ENCODE measurements at places on chromosomes 7 and 10.
A peak's percentile ranks its signal among the peaks of the same experiment; 100 is the strongest.

GRCh38 chr10:6002809-6003510 is 25.6 kb upstream of the IL15RA start:
- no peak for DNase-seq

- no peak for DNase-seq
Measured at GRCh38 chr7:55309040-55309991, 55.8 kb upstream of the LANCL2 start.

DNA sequence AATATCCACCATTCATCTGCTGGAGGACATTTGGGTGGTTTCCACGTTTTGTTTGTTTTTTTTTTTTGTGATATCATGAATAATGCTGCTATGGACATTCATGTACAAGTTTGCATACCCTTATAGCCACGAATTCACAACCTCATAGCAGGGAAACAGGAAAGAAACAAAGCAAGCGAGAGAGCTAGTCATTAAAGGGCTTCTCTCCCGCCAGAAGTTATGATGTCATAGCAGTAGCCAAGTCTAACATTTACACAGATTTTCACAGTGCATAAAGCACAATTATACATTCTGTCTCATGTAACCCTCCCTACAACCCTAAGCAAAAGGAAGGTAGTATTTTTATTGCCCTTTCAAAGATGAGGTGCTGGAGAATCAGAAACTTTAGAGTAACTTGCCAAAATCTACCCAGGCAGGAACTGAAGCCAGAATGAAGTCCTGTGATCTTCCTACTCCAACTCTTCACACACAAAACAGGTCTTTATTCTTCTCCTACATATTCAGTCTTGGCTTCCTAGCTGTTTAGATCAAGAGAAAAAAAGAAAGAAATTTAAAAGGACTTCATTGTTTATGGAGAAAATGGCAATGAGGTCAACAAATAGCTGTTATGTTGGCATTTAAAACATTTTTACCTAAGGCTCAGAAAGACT is 33.9 kb upstream of the GPAM start:
- DNase-seq, result no peak

DNA sequence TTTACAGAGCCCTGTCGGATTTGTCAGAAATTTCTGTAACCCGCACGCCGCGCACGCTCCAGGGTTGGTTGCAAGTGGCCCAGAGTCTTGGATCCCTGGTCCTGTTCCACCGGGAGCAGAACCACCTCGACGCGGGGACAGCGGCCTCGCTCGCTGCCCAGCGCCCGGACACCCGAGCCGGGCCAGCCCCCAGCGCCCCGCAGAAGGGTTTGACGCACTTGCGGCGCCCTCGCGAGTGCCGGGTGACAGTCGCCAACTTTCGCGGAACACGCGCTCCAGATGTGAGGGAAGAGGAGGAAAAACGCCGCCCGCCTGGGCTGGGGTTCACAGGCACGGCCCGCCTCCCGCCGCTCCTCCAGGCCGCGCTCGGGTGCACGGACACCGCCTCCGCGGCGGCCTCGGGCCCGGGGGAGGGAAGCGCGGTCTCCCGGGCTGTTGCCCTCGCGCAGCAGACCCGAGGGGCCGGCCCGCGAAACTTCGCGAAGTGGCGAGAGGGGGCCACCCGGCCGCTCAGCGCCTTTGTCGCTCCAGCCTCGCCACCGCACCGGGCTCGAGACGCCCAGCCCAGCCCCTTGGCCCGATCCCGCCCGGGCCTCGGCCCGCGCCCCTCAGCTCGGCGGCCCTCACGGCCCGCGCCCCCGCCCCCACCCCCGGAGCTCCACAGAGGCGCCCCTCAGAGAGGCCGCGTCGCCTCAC is 514 bp downstream of the RNF216 start:
- no peak for DNase-seq

- no peak for DNase-seq
Measured at GRCh38 chr10:623477-624311, 65.8 kb downstream of the DIP2C start.

DNA sequence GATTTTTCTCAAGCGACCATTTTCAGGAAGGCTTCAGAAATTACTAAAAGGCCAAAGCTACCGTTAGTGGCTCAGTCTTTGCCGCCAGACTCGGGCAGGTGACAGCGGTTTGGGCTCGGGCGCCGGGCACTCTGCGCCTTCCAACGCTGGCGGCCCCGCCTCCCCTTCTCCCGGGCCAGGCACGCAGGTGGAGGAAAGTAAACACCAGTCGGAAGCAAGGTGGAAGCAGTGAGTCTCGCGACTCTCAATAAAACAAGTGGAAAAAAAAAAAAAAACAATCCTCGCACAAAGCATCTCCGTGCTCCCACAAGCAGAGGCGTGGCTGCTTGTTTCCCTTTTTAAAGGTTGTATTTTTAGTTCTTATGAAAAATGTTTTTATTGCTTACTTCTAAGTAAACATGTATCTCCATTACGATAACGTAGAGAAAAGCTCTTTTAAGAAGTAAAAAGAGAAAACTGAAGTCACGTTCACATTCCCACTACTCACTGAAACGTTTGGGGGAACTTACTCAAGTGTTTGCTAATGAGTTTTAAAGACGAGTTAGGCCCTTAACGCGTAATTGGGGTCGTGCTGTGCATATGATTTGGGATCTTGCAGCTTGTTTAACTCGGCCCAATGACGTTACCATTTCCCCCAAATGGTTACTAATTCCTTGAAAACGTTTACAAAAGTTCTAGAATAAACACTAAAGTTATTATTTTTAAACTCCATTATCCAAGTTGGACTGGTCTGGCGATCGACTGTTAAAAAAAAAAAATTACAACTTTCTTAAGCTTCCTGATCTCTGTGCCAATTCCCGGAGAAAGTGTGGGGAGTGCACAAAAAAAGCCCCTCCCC is 864 bp downstream of the CDCA7L start:
- DNase-seq, result peak; percentile 30

DNA sequence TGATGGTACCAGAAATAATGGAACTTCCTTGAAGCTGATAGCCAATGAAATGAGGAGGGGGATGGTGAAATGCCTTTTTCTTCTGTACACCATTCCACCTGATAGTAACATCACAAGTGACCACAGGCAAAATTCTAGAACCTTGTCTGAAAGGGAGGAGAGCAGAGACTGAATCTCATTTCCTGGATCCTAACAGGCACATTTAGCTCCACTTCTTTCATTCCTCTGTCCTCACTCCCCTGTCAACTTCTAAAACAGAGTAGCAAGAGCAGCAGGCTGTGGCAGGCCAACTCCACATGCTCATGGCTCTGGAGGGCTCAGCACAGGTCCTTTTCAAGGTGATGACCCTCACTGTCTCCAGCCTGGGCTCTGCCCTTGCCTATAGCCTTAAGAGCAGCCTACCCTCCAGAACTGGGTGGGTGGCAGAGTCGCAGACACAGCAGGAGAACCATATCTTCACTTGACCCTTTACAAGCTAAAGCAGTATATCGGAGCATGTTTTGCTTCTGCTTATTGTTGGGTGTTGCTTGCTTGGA is at the start of gene LRRC18:
Gene LRRC18 (minus strand): TSS at position 51 of the 536 bp plus-strand sequence. CDS start 25,685 bp downstream, outside the sequence.
- DNase-seq, result no peak

GRCh38 chr10:64067009-64067606 is 545.9 kb downstream of the REEP3 start:
- no peak for DNase-seq

- DNase-seq, result no peak
Measured at GRCh38 chr10:50540826-50541122, 83.0 kb downstream of the SGMS1 start.

DNA sequence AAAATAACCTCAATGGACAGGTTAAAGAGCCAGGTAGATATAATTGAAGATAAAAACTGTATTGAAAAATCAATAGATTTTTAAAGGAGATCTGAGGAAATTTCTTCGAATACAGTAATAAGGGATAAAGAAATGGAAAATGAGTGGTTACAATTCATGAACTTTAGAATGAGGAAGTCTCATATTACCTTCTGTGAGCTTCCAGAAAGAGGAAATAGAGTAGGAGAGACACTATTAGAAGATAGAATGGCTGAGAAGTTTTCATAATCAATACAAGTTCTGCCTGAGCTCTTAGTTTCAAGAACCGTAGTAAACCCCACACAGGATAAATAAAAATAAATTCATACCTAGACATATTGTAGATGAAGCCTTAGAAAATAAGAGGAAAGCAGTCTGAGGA is 11.5 kb downstream of the SDK1 start:
- DNase-seq, result no peak

GRCh38 chr7:100875356-100875751 is 451 bp downstream of the SRRT start:
- DNase-seq, result peak; percentile 29

- DNase-seq, result no peak
Measured at GRCh38 chr10:31526681-31527080, 207.7 kb downstream of the ZEB1 start.

GRCh38 chr10:69415049-69415448 is 1.7 kb downstream of the TACR2 start:
- no peak for DNase-seq

- no peak for DNase-seq
Measured at GRCh38 chr10:49617121-49618020, 3.5 kb downstream of the CHAT start.

GRCh38 chr7:43538404-43538771 is 44.5 kb upstream of the STK17A start:
- no peak for DNase-seq

GRCh38 chr7:158112571-158113320 is 474.9 kb downstream of the PTPRN2 start:
- DNase-seq, result no peak

DNA sequence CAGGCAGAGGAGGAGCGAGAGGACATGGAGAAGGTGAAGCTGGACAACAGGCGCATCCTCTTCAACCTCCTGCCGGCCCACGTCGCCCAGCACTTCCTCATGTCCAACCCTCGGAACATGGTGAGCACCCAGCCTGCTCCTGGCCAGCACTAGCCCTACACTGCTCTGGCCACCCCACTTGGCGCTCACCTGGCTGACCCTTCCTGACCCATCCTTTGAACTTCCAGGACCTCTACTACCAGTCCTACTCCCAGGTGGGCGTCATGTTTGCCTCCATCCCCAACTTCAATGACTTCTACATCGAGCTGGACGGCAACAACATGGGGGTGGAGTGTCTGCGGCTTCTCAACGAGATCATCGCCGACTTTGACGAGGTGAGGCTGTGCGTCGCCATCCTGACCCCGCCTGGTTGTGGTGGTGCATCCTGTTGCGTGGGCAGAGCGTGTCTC is 129.2 kb downstream of the ADCY1 start:
- DNase-seq, result no peak

DNA sequence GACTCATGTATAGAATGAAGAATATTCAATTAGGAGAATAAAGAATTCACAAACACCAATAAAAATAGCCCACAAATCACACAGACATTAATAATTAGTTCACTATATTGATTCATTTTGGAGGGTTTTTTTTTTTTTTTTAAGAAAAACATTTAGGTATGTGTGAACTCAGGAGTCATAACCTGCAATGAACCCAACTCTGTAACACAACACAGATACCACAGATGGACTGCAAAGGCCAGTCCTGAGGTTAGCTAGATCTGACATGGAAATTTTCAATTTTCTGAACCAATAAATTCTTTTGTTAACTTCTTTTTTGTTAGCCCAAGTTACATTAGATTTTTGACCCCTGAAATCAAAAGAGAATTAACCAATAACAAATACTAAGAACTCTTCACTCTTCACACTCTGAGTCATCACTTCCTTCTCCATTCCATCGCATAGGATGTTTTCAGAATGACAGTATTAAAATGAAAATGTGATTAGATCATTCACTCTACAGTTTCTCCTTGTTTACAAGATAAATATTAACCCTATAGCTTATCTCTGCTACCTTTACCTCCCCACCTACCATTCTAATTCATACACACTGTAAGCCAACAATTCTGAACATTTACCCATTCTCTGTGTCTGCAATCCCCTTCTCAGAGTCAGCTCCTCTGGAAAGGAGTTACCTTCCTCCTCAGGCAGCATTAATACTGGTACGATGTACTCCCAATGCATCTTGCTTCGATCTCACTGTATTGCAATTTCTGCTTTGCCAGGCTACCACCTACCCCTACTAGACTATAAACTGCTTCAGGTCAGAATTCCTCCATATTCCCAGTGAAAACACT is 141.5 kb downstream of the LRRN3 start:
- DNase-seq, result no peak

DNA sequence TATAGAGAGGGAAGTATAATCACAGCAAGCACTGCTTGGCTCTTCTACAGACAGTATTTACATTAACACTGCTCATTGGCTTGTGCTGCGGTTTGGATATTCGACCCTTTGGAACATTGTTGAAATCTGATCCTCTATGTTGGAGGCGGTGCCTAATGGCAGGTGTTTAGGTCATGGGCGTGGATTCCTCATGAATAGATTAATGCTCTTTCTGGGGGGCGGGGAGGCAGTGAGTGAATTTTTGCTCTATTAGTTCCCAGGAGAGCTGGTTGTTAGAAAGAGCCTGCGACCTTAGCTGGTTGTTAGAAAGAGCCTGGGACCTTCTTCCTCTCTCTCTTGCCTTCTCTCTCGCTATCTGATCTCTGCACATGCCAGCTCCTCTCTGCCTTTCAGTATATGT is 77.3 kb upstream of the SVIL start:
- DNase-seq, result peak; percentile 17

GRCh38 chr10:27413831-27414348 is 90.2 kb upstream of the RAB18 start:
- no peak for DNase-seq

- DNase-seq, result peak; percentile 33
Measured at GRCh38 chr10:25017154-25017590, 760 bp downstream of the THNSL1 start.

GRCh38 chr10:43336641-43337318 is 34.7 kb upstream of the FXYD4 start:
- DNase-seq, result no peak

DNA sequence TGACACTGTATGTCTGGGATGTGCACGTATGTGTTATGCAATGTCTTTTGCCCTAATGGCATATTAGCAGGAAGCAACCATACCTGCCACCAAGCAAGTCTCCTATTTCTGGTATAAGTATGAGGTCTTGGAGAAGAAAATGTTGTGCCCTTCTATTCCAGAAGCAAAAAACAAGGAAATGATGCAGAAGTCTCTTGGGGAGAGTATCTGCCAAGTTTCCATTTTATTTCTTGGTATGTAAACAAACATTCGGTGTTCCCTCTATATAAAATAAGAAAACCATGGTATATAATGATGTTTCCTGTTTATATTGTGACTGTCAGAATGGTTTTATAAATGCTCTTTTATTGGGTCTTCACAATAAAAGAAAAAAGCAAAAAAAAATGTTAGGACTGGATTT is 19.3 kb upstream of the MYO3A start:
- DNase-seq, result no peak

DNA sequence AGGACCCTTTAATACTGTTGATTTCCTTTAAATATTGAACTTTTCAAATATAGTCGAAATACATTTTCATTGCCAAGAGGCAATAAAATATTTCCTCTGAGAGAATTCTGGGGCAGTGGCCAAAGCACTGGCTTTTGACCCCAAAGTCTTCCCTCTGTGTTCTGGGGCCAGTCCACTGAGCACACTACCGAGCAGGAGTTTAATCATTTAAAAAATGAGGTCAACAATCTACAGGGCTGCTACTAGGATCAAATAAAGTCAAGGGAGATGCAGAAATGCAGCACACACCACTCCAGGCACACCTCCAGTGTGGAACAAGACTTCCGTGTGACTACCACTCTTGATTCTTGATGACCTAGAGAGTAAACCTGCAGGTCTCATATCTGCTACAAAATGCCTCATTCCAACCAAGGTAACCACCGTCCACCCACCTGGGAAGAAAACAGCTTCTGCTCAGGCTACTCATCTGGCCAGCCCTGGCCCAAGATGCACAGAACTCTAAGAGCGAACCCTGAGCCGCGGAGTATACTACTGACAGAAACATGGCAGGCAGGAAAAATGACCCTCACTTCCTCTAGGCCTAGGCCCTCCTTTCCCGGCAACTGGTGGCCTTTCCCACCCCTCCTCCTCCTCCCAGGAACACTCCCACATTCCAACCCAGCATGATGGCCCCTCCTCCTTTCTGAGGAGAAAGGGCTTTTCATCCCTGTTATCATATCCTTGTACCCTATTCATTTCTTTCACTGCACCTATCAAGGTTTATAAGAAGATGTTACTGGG is 97.7 kb downstream of the ALOX5 start:
- DNase-seq, result no peak

Measured in NCI-H1092 (cell line).